ENCODE measurements at places on chromosomes 16 and 17.

DNA sequence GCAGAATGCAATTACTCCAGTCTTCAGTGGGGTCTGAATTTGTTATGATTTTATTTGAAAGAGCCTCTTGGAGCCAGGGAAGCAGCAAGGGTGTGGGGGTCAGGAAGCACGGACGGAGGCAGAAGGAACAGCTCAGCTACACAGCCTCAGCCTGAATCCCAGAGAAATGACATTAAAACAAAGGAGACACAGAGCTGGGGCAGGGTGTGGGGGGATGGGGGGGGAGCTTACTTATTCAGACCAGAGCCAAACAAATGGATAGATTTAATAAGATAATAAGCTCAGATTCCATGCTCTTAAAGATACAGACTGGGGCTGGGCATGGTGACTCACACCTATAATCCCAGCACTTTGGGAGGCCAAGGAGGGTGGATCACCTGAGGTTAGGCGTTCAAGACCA, 195.3 kb downstream of the ZNF423 start:
- DNase-seq = no peak

DNA sequence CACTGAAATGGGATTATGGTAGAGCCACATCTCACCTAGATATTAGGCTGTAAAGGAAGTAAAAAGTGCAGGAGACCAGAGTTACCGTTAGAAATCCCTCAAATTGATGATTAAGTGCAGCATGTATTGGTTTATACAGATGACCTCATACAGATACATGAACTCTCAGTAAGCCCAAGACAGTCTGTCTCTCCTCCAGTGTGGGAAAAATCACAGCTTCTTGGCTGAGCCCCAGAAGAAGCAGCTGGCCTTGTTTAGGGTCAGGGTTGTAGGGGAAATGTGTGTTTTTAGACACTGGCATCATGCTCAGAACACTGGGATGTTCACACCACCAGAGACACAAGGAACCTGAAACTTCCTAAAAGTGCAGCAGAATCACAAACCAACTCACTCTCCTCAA, 135.9 kb downstream of the KATNIP start:
- no peak for DNase-seq

GRCh38 chr16:56197192-56197992, 6.1 kb downstream of the GNAO1 start:
- DNase-seq = no peak

DNA sequence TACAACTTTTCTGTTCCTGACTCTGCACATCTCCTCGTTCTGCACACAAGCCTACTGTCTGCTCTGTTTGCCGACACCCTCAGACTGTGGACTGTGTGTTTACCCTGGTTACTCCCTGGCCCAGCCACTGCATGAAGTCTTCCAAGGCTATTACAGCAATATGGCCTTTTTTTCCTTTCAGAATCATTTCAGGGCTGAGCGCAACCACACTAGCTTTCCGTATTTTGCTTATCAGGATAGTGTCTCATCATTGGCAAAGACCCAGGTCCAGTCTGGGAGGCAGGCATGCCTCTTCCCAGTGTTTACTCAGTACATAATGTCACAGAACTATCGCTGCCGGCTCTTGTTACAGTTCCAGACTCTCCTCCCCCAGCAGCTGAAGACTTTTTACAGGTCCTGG, 10.1 kb downstream of the DNAH9 start:
- DNase-seq = no peak
